ENCODE measurements at places on chromosomes 3 and 15. TPM values are rescaled to one million over a fixed set of nuclear protein-coding genes. Genes with fewer than 3 reads are reported as not detected.

ZNF774 gene
- 8.0 TPM for total RNA-seq

ROPN1 gene
- not detected for total RNA-seq

DNA sequence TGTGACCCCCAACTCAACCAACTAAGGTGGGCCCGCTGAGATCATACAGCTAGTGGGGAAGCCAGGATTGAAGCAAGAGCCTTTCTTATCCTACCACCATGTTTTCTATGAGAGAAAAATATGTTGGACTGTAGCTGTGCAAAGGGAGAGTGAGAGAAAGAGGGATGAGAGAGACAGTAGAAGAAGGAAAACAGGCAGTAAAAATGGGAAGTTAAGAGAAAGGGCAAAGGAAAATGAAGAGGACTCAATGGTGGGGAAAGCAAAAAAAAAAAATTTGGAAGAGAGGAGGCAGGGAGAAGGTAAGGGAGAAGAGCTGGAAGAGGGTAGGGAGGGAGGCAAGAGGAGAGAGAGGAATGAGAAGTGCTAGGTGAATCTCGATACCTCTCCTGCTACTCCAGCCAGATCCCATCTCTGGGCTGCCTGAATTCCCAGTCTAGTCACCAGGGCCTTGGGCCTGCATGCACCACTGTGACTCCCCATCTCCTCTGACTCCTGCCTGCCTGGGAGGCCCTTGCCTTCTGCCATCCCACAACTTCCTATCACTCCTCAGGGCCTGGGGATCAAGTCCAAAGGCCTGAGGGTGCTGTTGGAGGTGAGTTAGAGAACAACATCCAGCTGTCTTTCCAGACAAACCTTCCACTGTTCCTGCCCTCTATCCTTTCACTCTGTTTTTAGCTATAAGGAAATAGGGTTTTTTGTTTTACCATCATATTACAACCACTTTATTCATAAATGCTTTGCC is 15.7 kb downstream of the FAM81A start:
- DNase-seq: no peak

DNA sequence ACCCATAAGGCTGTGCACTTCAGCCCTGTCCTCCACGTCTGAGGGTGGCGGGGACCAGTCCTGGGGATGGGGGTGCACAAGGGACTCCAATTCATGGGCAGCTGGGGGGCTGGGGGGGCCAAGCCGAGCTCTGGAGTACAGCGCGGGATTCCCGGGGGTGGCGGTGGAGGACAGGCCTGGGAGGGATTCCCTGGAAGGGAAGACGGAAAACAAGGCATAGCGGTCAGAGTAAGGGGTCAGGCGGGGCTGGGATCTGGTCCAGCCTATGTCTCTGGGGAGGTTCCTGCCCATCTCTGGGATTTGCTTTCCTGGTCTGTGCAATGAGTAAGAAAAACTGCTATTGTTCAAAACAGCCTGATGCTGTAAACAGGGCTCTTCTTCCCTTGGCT is 8.1 kb upstream of the IGDCC3 start:
- DNase-seq: no peak

- no peak for DNase-seq
These were observed 3.4 kb upstream of the SAMD7 start for GRCh38 chr3:169907944-169908343.

DNA sequence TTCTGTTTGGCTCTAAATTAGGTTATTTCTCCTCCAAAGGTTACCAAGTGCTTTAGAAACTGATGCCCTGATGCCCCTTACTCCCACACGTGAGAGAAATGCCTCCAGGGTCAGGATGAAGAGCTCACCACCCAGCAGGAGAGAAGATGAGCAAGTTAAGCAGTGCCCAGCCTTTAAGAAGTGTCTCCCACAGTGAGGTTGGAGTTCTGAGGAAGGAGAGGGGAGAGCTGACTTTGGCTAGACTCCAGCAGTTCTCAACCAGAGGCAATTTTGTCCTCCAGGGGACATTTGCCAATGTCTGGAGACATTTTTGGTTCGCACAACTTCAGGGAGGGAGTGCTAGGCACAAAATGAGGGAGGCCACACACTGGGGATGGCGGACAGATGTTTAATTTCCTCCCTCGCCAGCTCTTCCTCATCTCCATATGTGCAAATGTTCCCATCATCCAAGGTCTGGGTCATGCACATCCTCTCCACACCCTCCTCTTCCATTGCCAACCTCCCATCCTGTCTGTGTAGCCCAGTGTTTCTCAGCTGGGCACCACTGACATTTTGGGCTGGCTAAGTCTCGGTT is 50.6 kb upstream of the SLC7A14 start:
- no peak for DNase-seq

GLT8D1 gene
- 79.2 TPM for total RNA-seq
